Stimulated activated CD4-positive, alpha-beta T cell treated with anti-CD3 and anti-CD28 coated beads, Interleukin-4, amount 100 ng/mL, for 1 hour (primary cell): ENCODE measurements at places on chromosomes 5 and 9.

DNA sequence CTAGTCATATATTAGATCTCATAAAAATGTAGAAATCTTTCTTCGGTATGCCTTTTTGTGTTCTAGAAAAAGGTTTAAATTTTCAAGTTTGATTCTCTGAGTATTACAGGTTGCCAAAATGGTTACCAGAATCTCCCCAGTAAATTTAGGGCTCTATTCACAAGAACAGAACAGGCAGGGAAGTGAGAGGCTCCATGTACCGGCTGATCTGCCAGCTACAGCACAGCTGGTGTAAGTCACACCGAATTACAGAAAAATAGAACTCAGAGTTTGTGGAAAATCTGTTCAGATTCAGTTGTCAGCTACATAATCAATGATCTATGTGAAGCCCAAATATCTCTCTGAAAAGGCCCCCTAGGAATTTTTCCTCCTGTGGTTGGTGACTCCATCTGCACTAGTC lies 10.5 kb downstream of the FAM81B start:
- no peak for DNase-seq

- no peak for DNase-seq
Measured at GRCh38 chr5:142826741-142827492, 56.7 kb downstream of the ARHGAP26 start.

DNA sequence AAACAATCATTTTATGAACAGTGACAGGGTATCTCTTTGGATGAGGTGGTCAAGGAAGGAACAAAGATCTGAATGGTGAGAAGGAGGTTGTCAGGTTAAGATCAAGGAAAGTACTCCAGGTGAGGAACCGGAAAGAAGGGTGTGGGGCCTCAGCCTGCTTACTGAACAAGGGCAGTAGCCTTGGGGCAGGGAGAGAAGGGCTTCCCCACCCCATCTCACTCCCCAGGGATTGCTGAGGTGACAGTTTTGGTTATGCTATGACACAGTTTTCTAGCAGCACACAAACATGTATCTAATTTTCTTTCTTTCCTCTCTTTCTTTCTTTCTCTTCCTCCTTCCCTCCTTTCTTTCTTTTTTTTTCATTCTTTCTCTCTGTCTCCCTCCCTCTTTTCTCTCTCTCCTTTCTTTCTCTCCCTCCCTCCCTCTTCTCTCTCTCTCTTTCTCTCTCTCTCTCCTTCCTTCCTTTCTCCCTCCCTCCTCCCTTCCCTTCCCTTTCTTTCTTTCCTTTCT lies 4.1 kb upstream of the HDHD3 start:
- no peak for DNase-seq

DNA sequence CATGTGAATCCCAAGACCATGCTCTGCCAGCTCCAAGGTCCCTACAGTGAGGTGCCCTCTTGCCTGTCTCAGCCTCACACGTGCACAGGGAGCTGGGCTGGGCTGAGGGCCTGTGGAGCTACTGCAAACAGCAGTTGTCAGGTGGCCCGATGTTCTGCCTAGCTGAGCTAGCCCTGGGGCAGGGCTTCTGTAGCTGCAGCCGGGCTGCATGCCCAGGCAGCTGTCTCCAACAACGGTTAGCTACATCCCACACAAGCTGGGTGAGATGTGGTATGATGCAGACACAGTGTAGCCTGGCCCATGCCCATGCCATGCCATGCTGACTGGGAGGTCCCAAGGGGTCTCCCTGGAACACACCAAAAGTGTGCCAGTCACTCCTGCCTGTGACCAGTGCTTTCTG lies 62.0 kb downstream of the MACROH2A1 start:
- DNase-seq: no peak

GRCh38 chr5:140058212-140058932 lies 15.3 kb upstream of the NRG2 start:
- DNase-seq: no peak

- DNase-seq: no peak
Measured at GRCh38 chr5:67792891-67793290, 422.7 kb upstream of the PIK3R1 start.

DNA sequence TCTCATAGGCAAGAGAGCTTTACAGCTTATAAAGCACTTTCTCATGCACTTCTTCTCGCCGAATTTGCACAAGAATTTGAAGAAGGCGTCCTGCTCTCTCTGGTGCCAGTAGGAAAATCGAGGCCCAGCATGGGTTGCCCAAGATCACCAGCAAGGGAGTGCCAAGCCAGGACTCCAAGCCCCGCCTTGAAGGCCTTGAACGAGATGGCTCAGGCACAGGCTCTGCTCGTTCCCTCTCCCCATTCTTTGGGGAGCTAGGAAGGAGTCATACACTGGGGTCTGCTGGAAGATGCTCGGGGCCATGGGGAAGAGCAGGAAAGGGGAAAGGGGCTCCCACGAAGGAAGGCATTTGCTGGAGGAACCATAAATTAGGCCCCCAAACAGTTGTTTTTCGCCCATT lies 46.7 kb downstream of the PAX5 start:
- DNase-seq: no peak

- DNase-seq: no peak
Measured at GRCh38 chr9:111644195-111644772, 13.2 kb downstream of the DNAJC25 start.

- DNase-seq: no peak
Measured at GRCh38 chr9:38445154-38446043, 21.1 kb upstream of the IGFBPL1 start.

DNA sequence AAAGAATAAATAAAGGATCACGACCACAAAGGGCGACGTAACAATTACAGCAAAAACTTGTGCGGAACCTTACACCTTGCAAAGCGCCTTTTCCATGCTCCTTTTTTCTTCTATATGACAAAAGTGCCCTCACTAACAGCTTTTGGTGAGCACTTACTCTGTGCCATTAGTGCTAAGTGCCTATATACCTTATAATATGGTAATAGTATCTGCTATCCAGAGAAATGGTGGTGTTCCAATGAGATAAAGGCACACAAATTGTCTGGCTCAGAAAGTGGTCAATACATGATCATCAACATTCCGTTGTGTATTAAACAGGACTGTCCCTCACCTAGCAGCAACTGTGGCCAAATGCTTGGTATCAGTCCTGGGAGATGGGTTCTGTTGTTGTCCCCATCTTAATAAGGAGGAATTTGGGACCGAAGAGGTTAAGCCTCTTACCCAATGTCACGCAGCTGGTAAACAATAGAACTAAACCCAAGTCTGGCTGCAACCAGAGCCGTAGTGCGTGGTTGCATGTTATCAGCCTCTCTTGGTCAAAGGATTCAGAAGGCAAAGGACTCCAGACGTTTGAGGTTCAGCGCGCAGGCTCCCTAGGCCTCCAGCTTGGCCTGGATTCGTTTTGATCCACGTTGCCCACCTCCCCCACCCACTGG lies 564 bp upstream of the TOR2A start:
- no peak for DNase-seq

GRCh38 chr5:145867806-145868205 lies 5.0 kb downstream of the GRXCR2 start:
- no peak for DNase-seq

GRCh38 chr5:115599924-115600323 lies 2.4 kb downstream of the TICAM2 start:
- DNase-seq: no peak

DNA sequence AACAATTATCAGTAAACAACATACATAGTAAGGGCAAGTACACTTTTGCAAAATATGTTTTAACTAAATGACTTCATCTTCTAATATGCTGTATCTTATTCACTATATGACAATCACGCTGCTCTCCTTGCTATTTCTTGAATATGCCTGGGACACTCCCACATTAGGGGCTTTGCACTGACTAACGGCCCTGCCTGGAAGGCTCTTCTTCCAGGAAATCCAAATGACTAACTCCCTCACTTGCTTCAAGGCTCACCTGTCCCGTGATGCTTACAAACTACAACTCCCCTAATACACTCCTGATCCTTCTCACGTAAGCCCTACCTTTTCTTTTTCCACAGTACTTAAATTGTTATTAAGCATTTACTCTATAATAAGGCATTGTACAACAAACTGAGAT lies 10.6 kb downstream of the ERP44 start:
- DNase-seq: no peak

- no peak for DNase-seq
Measured at GRCh38 chr9:79988126-79988525, 416.4 kb downstream of the TLE4 start.

GRCh38 chr9:134163371-134164196 lies 780 bp downstream of the RNU6ATAC start:
- DNase-seq: peak; percentile 68

DNA sequence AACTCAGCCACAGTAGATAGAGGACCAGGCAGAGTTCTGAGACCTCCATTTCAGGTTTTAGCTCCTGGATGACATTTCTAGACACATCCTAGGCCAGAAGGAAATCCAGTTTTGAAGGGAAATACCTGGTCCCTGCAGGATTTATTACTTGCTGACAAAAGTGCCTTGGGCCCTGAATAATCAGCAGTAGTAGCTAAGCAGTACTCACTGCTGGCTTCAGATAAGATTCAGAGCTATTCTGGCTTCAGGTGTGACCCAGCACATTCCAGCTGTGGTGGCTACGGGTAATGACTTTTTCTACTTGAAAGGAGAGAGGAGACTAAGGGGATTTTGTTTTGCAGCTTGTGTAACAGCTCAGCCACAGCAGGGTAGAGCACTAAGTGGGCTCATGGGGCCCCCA lies 34.0 kb downstream of the NDUFAF2 start:
- no peak for DNase-seq

GRCh38 chr9:20872340-20872977 lies 159.0 kb downstream of the HACD4 start:
- DNase-seq: no peak

DNA sequence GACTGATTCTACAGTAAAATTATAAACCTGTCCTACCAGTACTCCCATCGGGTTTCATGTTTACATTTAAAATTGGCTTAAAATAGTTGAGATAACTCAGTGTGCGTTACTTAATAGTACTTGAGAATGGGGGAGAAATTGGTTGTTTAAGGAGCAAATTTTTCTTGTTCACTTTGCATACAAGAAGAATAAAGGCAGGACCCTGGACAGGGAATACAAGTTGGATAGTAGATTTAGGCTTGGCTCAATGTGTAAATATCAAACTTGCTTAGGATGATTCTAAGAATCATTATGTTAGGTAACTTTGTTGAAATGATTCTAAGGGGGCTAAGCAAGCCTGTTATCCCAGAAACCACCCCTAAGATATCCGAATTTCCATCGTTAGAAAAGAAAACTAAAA lies 448.4 kb upstream of the TLE4 start:
- DNase-seq: no peak

DNA sequence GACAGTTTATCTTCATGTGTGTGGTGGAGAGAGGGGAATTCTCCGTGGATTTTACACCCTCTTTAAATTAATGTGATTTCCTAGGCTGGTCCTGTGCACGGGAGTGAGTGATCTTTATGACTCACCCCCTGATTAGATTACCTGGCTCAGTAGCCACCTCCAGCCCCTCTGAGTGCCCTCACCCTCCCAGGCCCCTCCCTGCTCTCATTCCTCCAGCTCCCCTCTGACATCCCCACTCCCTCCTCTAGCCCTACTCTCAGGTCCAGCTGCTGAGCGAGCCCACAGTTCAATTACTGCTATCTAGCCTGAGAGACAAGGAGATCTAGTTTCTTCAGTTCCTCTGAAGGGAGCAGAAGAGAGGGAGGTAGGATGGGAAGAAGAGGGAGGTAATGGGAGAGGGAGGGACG lies 61.8 kb upstream of the ARAP3 start:
- no peak for DNase-seq

GRCh38 chr5:139745132-139745799 lies 50.3 kb upstream of the PSD2 start:
- DNase-seq: peak; percentile 27

- DNase-seq: no peak
Measured at GRCh38 chr9:135811801-135812200, 95.5 kb downstream of the CAMSAP1 start.

GRCh38 chr5:153827397-153827796 lies 211.3 kb downstream of the FAM114A2 start:
- DNase-seq: no peak

- no peak for DNase-seq
Measured at GRCh38 chr9:131946180-131946579, 133.5 kb downstream of the MED27 start.

DNA sequence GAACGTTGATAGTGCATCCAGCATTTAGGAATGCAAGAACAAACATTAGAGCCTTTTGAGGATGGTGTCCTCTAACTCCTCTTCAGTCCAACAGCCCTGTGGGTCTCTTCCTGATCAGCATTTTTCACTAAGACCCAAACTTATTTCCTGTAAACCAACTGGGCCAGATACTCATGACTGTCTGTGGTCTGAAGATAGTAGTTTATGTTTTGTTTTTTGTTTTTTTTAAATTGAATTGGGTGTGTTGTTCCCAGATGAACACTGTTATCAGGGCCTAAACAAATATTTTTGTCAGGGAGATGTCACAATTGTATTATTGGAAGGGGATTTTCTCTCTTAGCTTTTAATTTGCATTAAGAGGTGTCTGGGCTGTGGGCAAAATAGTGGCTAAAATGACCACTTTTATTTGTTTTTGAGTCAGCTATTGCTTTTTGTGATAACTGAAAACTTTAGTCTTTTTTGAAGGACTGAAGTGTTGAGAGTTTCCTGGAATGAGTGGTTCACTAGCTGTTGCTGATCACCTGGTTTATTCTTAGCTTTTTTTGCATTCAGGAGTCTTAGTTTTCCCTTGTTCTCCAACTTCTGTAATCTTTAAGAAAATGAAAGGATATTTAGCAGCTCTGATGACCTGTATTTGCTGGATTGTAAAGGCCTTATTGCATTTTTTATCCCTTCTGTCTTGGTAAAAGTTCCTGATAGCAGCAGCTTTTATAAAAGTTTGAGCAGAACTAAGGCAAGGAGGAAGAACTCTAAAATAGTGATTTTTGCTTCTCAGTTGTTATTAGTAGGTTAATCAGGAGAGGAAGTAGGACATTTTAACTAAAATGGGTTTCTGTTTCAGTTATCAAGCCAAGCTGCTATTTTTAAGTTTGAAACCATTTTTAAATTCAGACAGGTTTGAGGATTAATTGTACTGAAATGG lies 5.5 kb downstream of the MAN2A1 start:
- no peak for DNase-seq

DNA sequence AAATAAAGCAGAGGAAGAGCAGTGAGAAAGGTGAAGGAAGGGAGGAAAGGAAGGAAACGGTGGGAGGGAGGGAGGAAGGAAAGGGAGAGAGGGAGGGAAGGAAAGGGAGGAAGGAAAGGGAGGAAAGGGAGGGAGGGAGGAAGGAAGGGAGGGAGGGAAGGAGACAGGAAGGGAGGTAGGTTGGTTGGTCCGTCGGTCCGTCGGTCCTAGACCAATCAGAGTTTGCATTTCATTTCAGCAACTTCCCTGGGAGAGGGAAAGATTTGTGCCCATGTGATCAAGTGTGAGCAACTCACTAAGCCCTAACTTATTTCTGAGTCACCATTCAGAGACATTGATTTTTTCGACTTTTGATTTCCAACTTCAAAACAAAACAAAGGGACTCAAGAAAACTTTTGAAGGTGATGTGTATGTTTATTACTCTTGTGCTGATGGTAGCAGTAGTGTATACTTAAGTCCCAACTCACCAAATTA lies 18.8 kb downstream of the NANS start:
- DNase-seq: no peak
